ENCODE measurements at places on chromosomes 3 and 15.

DNA sequence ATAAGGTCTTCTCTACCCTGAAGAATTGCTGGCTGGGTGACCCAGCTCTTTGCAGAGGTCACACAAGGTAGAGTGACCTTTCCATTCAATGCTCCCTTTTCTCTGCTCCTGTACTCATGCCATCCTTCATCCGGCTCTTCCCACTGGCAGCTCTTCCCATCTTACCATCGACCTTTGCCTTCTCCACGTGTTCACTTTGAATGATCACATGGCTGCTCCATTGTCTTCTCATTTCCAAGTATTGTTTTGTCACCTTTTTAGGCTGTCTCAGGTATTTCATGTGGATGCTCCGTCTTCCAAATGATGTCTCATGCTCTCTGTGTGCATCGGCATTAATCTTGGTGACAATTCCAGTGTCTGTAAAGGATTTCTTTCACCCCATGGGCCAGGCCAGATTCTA lies 76.6 kb upstream of the ONECUT1 start:
- no peak for DNase-seq

DNA sequence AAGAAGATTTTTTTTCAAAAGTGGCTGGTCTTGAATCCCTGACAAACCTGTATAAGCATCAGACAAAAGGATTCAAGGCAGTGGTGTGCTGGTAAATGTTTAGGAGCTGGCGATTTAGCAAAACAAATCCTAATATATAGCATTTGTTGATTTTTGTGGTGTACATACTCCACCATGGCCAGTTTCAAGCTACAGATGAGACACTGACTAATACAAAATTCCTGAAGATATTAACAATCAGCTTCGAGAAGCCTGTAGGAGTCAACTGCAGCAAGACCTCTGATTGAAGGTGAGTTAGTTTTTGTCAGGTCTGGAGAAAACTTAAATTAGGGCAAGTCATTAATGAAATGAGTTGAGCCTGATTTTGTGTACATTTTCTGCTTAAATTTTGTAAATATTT lies 6.7 kb downstream of the STRIT1 start:
- no peak for DNase-seq

DNA sequence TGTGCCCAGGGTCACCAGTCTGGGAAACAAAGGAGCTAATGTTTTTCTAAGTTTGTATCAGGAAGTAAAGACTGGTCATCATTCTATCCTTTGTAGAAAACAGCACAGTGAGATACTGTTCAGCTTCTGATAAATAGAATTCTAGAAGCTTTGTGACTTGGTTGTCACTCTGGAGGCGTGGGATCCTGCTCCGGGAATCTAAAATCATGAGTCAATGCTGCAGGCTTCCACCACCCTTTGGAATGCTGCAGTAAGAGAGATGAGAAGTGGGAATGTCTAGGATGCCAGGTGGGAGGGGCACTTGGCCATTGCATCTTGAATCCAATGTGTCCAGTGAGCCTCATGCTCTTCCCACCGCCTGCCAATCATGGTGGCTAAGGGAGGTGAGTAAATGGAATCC lies 40.9 kb downstream of the SAMMSON start:
- no peak for DNase-seq

DNA sequence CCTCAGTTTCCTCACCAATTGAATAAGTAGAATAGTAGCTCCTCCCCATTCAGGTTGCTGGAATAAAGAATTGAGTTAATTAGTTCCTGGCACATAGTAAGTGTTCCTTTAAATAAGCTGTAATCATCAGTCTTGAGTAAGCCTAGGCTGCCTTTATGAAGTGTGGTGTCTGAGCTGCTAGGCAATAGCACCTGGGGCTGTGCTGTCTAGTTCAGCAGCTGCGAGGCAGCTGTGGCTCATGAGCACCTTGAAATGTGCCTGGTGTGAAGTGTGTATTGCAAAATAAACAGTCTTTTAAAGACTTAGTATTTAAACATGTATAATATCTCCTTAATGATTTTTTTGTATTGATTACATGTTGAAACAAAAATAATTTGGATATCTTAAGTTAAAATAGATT lies 77.6 kb downstream of the TOP2B start:
- no peak for DNase-seq

DNA sequence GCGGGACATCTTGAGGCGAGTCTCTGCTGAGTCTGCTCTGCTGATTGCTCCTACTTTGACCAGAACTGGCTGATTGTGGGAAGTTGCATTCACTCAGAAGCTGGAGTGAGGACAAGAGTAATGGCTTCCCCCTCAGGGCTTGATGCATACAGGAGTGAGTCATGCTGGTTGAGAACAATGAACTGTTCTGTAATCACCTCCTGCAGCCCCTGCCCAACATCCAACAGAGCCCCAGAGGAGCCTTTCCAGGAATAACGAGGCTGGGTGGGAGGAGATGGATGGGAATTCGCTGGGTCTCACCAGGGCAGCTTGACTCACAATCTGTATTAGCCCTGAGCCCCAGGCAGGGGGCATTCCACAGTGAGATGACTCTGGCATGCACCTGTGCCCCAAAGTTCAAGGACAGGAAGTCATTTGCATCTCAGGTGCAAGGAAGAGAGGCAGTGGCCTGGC lies 85.0 kb downstream of the RAB11A start:
- peak; percentile 83 for DNase-seq

DNA sequence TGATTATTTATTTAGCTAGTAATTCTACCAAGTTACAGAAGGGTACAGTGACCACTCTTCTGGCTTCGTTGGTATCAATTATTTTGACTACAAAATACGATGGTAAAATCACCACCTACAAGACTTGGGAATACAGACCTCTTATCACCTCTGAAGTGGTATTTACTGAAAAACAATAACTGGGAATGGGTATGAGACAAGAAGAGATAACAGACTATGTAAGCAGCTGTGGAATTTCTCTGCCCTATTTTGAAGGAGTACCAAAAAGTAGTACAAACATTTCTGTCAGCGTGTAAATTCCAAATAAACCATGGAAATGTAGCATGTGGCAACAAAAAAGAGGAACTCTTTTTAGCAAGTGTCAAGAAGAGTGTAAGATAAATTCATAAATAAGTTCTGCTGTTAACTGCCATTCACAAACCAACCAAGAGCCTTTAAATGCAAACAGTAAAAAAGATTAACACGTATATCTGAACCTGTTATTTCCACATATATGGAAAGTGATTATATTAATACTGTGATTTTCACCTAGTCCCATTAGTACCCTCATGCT lies 77.0 kb upstream of the SLC12A8 start:
- no peak for DNase-seq
